ENCODE measurements at places on chromosomes 1 and 21.

- H3K27me3 ChIP-seq: peaks cover 77% of the 10 kb centered on the region
- H3K4me1 ChIP-seq: no peaks in the 10 kb centered on the region
- DNase-seq: no peak
These were observed 53.6 kb downstream of the RHBG start for GRCh38 chr1:156422602-156423091.

DNA sequence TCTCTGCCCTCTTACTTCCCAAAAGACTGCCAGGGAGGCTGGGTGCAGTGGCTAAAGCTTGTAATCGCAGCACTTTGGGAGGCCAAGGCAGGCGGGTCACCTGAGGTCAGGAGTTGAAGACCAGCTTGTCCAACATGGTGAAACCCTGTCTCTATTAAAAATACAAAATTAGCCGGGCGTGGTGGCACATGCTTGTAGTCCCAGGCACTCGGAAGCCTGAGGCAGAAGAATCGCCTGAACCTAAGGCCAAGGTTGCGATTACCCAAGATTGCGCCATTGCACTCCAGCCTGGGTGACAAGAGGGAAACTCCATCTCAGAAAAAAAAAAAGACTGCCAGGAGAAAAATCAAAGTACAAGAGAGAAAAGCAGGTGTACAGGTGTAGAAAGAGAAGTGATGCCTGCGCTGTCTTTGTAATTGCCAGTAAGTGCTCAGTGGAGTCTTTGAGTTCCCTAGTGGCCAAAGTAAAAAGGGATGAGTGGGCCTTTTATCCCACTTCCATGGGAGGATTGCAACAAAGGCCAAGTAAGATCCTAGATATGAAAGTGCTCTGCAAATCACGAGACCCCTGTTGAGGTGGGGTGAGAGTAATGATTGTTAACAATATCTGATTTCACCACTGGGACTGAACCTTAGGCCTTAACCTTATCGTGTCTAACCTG is 94.7 kb upstream of the WNT4 start:
- H3K27me3 ChIP-seq: peaks cover 40% of the 10 kb centered on the region
- no peaks in the 10 kb centered on the region for H3K36me3 ChIP-seq
- H3K27ac ChIP-seq: no peak overlapping the region
- H3K4me1 ChIP-seq: no peaks in the 10 kb centered on the region

DNA sequence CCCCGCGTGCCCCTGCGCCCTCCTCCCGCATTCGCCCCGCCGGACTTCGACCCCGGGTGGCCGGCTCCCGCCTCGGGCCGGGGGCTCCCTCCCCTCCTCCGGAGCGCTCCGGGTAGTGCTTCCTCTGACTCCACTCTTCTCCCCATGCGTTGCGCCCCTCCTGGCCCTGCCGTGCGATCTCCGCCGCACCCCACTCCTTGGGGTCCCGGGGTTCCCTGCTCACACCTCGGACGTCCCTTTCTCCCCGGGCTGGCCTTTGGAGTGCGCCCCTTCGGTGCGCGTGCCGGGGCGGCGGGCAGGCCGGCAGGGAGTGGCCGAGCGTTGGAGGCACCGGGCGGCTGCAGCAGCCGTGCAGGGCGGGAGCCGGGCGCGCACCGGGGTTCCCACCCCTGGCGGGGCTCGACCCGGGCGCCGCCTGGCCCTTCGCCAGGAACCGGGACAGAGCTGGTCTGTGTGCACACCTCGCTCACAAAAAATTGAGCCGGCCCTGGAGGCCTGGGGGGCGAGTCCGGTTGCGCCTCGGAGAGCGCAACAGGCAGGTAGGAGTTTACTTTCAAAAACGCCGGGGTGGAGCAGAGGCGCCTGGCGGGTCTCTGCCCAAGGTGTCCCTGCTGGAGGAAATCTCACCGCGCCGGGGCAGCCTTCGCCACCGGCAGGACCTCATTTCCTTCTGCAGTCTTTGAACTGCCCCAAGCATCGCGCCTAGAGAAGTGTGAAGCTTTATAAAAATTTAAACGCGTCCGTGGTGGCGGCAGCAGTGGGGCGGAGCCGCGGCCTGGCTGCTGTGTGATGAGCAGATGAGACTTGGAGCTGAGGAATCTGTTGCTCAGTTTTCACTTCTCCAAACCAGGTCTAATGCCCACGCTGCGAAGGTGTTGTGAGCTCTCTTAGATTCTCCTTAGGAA is 650 bp downstream of the VANGL1 start:
- peaks cover 13% of the 10 kb centered on the region for H3K4me1 ChIP-seq
- H3K4me3 ChIP-seq: peak overlapping the region; percentile 94

DNA sequence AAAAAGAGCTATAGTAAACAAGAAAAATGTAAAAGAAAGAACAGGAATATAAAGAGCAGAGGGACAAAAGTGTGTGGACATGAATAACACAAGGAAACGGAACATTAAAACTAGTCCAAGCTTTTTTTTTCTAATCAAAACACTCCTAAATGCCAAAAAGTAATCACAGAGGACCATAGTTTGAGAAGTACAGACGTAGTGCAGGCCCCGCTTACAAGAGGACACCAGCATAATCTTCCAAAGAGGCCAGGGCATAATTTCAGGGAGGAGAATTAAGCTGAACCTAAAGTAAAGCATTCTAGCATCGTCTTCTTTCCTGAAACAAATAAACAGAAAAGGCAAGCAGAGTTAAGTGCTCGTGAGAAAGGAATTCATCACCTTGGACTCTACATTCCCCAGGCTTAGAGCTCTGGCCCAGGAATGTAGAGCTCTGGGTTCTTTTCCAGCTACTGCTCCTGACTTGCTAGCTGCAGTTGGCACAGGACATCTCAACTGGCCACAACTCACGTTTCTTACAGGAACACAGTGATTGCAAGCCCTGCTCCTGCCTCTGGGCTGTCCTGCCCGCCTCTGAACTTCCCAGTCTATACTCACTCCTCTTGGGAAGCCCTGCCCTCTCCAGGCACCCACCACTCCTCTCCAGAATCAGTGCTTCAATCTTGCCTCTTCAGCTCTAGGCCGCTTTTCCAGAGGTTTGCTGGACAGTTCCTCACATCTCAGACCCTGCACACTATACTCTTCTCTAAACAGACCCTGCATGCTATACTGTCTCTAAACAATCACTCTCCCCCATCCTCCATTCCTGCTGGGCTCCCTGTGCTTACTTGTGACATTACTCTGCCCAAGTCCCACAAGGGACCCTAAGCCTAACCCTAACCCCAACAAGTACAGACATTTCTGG is 9.8 kb downstream of the RGS8 start:
- H3K27ac ChIP-seq: no peak overlapping the region
- peaks cover 22% of the 10 kb centered on the region for H3K27me3 ChIP-seq
- no peaks in the 10 kb centered on the region for H3K36me3 ChIP-seq
- no peak for DNase-seq

DNA sequence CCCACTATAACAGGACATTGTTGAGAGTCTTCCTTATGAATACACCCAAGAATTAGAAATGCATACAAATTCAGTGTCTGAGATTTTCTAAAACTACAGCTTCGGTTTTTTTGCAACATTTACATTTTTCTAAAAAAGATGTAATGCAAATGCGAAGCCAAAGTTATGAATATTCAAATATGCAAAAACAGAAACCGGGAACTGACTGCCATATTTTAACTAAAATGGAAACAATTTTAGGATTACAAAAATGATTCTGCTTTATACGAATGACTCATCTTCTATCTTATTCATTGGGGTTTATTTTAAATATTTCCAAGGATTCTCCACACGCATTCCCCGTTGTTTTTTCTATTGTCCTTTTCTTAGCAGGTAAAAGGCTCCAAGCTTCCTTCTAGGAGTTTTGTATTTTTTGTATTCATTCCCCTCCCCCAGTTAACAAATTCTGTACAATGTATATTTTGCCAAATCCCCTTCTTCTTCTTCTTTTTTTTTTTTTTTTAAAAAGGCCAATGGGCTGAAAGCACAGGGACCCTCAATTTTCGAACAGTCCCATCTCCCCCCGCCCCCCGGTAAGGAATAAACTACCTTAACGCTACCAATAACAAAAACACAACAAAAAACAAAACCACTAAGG is 1.0 kb downstream of the ARPC5 start:
- peaks cover 7% of the 10 kb centered on the region for H3K27me3 ChIP-seq
- peaks cover 41% of the 10 kb centered on the region for H3K36me3 ChIP-seq
- H3K27ac ChIP-seq: peak overlapping the region; percentile 99
- H3K4me1 ChIP-seq: peaks cover 56% of the 10 kb centered on the region
- peak overlapping the region; percentile 100 for H3K4me3 ChIP-seq
- DNase-seq: no peak

DNA sequence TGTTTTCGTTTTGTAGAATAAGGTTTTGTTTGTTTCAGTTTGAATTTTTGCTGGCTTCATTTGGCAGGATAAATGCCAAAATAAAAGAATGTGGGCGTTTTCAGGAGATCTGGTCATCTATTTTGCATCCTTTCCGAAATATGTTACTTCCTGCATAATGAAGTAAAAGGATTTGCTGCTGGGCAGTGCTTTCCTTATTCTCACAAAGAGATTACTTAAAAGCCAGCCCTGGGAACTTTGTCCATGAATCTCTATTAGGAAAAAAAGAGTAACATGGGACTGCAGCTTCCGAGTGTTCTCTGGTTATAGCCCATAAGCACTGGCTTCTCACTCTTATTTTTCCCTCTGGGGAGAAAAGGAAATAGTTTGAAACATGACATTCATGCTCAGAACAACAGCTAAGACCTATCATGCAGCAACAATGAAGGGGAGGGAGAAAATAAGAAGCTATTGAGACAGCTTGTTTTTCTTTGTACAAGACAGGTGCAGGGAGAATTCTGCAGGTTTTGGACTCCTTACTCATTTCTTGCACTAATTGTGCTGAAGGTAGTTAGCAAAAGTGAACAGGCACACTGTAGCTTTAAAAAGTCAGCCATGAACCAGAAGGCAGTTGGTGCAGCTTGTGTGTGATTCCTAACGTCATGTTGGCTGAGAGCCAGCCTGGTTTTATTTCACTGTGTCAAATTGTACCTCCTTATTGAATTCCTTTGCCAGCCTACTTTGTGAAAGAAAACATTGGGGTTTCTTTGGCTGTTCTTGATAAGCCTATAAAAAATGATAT is at the start of gene SAMD13:
TSS of gene SAMD13 (plus strand) at position 705 of the 781 bp plus-strand sequence. CDS start 1,527 bp downstream, outside the sequence.
- H3K27me3 ChIP-seq: no peaks in the 10 kb centered on the region
- peaks cover 75% of the 10 kb centered on the region for H3K4me1 ChIP-seq
- peak within 1 kb of the TSS; percentile 64 for H3K27ac ChIP-seq
- DNase-seq: peak; percentile 43
- peak within 1 kb of the TSS; percentile 85 for H3K4me3 ChIP-seq

DNA sequence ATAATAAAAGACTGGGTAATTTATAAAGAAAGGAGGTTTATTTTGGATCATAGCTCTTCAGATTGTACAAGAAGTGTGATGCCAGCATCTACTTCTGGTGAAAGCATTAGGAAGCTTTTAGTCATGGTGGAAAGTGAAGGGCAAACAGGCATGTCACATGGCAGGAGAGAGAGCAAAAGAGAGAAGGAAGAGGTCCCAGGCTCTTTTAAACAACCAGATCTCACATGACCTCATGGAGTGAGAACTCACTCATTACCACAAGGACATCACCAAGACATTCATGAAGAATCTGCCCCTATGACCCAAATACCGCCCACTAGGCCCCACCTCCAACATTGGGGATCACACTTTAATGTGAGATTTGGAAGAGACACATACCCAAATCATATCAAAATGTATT is 10.0 kb downstream of the RPTN start:
- H3K4me3 ChIP-seq: no peak overlapping the region
- peaks cover 4% of the 10 kb centered on the region for H3K36me3 ChIP-seq
- DNase-seq: no peak
- H3K27ac ChIP-seq: no peak overlapping the region

DNA sequence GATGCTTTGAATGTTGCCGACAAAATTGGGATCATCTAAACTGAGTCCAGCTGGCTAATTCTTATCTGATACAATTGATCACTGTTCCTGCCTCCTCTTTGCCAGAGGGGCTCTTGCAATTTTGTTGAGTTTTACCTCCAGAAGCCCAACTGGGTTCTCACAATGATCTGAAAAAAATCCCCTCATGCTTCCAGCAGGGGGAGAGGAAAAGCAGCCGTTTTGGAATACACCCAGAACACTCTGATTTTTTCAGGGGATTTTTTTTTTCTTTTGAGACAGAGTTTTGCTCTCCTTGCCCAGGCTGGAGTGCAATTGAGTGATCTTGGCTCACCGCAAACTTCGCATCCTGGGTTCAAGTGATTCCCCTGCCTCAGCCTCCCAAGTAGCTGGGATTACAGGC is 13.9 kb upstream of the RERE start:
- DNase-seq: no peak
- no peak overlapping the region for H3K27ac ChIP-seq
- peaks cover 13% of the 10 kb centered on the region for H3K4me1 ChIP-seq
- peaks cover 19% of the 10 kb centered on the region for H3K27me3 ChIP-seq
- no peaks in the 10 kb centered on the region for H3K36me3 ChIP-seq

- no peak overlapping the region for H3K4me3 ChIP-seq
- DNase-seq: no peak
- H3K27me3 ChIP-seq: peaks cover 18% of the 10 kb centered on the region
These were observed 40.1 kb upstream of the FOXO6 start for GRCh38 chr1:41320895-41321676.

GRCh38 chr1:167371030-167371429 is 147.3 kb downstream of the CD247 start:
- DNase-seq: no peak
- no peak overlapping the region for H3K4me3 ChIP-seq
- H3K36me3 ChIP-seq: no peaks in the 10 kb centered on the region
- H3K27me3 ChIP-seq: peaks cover 2% of the 10 kb centered on the region
- no peak overlapping the region for H3K27ac ChIP-seq
- no peaks in the 10 kb centered on the region for H3K4me1 ChIP-seq

GRCh38 chr1:223137455-223138085 is 5.5 kb downstream of the TLR5 start:
- H3K36me3 ChIP-seq: no peaks in the 10 kb centered on the region
- H3K27ac ChIP-seq: no peak overlapping the region
- H3K4me3 ChIP-seq: no peak overlapping the region
- peaks cover 27% of the 10 kb centered on the region for H3K27me3 ChIP-seq
- peaks cover 34% of the 10 kb centered on the region for H3K4me1 ChIP-seq

DNA sequence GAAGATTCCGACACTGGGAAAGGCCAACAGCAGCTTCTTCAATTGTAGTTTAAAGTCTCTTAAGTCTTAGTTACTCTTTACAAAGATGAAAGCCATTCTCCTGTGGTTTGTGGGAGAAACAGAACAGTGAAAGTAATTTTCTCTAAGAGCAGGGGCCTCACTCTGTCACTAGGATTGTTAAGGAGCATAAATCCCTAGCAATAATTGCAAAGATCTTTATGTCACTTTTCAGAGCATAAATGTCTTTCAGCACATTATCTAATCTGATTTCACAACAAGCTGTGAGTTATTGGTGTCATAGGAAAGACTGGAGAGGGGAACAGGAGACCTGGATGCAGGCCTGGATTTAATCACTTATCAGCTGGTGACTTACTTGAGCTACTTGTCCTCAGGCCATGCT is 32.4 kb upstream of the DUSP23 start:
- no peak overlapping the region for H3K27ac ChIP-seq
- peaks cover 12% of the 10 kb centered on the region for H3K4me1 ChIP-seq
- DNase-seq: no peak
- no peaks in the 10 kb centered on the region for H3K27me3 ChIP-seq

DNA sequence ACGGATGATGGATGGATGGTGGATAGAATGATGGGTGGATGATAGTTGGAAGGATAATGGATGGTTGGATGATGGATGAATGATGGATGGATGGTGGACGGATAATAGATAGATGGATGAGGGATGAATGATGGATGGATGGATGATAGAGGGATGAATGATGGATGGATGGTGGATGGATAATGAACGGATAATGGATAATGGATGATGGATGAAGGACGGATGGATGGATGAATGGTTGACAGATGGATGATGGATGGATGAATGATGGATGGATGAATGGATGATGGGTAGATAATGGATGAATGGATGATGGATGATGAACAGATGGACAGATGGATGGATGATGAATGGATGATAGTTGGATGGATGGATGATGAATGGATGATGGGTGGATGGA is 255.1 kb downstream of the NPHP4 start:
- H3K4me1 ChIP-seq: no peaks in the 10 kb centered on the region
- H3K4me3 ChIP-seq: no peak overlapping the region
- DNase-seq: no peak
- no peak overlapping the region for H3K27ac ChIP-seq
- H3K36me3 ChIP-seq: no peaks in the 10 kb centered on the region
